Neural progenitor cell (in vitro differentiated cells): ENCODE measurements at places on chromosomes 6 and 20.

DNA sequence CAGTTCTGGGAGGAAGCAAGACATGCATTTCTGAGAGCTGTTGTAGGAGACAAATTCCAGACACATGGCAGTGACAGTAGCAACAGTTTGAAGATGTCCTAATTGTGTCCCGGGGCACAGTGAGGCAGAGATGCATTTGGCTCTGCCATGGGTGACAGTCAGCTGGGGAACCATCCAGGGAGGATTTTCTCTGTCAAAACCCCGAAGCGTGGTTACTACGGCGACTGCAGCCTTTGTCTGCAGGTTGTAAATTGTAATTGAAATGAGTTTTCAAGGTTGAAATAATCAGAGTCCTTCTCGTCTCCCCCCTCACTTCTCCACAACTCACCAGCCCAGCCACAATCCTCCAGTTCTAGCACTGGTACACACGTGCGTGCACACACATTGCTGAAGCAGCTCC lies 100.1 kb downstream of the GRM4 start:
- DNase-seq: no peak

- DNase-seq: no peak
Measured at GRCh38 chr20:5497556-5497955, 180.8 kb upstream of the PROKR2 start.

- no peak for DNase-seq
Measured at GRCh38 chr6:17867880-17868279, 119.6 kb downstream of the KIF13A start.

GRCh38 chr20:4544765-4545164 lies 176.9 kb upstream of the PRND start:
- DNase-seq: no peak

DNA sequence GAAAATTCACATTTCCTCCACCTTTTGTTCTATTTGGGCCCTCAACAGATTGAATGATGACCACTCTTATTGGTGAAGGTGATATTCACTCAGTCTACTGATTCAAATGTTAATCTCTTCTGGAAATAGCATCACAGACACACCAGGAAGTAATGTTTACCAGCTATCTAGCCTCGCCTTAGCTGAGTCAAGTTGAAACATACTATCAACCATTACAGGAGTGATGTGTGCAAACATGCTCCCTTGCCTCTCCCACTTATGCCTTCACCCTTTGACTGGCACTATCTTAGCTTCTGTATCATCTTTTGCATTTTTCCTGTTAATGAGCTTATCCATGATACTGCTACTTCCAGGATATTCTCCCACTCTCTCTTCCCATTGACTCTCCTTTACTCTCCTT lies 191.9 kb downstream of the CENPW start:
- no peak for DNase-seq

- peak; percentile 16 for DNase-seq
Measured at GRCh38 chr6:145312481-145312880, 422.8 kb downstream of the EPM2A start.
